ENCODE measurements at places on chromosomes 6 and 20. TPM values are rescaled to one million over a fixed set of nuclear protein-coding genes. Genes with fewer than 3 reads are reported as not detected.

- DNase-seq, result no peak
Observed at GRCh38 chr6:132490478-132491204, 22.3 kb downstream of the STX7 start.

- DNase-seq, result no peak
Observed at GRCh38 chr6:89992818-89993217, 98.5 kb downstream of the GJA10 start.

DNA sequence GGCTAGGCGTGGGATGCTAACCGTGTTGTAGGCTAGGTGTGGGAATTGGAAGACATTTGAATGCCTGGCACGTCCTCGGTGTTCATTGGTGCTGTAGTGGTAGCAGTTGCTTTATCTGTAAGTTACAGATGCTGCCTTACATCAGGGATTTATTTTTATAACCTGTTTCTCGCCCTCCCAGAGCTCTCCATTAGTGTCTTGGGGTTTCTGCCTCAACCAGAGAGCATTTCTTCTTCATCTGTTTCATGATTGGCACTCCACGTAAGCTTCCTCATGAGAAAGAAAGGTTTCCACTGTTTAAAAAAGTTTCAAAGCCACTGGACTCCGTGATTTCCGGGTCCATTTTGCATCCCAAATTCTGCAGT, 9.0 kb downstream of the IGF2R start:
- no peak for DNase-seq

Gene BPI
- total RNA-seq, result not detected

DNA sequence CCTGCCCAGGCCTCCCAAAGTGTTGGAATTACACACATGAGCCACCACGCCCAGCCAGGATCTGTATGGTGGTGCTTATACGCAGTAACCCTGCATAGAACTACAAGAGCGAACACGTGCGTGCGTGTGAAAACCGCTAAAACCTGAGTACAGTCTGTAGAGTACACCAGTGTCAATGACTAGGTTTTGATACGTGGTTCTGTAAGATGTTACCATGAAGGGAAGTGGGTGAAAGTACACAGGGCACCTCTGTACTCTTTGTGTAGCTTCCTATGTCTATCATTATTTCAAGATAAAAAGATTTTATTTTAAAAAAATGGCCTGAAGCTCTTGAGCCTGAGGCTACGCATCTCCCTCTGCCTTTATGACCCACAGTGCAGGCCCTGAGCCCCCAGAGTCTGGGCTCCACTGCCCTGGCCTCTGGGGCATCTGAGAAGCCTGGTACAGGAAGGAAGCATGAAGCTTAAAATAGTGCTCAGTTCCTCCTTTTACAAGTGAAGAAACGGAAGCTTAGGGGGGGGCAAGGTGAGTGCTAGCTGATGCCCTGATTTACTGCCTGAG, 21.6 kb downstream of the LY86 start:
- DNase-seq, result no peak

DNA sequence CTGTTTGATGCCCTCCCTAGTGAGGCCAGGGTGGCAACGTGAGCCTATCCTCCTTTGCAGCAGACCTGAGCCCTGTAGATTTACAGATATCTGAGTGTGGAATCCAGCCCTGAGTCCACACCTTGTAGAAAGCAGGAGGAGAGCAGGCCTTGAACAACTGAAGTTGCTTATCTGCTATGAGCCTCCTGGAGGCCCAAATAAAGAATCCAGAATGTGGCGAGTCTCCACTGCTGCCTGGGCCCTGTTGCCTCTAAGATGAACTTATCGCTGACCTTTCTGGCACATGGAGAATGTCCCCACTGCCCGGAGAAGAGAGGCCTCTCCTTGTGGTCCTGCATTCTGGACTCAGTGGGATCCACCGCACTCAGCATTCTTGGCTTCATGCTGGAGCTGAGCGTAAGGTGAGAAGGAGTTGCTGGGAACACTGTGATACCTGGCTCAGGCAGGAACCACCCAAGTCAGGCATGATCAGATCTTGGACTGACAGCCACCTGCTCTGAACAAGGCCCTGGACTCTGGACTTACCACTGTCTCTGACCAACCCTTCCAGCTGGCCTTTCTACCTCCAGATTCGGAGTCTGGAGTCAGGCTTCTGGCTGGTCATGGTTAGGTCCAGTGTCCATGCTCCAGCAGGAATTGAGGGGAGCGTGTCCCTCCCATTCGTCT, 5.8 kb upstream of the MANBAL start:
- no peak for DNase-seq

- DNase-seq, result no peak
Observed at GRCh38 chr20:40591536-40591935, 97.5 kb downstream of the MAFB start.

- no peak for DNase-seq
Observed at GRCh38 chr20:21203088-21203656, 77.3 kb downstream of the KIZ start.

Gene DEFB116
- total RNA-seq, result not detected

Gene CALHM5
- 1.0 TPM for total RNA-seq

DNA sequence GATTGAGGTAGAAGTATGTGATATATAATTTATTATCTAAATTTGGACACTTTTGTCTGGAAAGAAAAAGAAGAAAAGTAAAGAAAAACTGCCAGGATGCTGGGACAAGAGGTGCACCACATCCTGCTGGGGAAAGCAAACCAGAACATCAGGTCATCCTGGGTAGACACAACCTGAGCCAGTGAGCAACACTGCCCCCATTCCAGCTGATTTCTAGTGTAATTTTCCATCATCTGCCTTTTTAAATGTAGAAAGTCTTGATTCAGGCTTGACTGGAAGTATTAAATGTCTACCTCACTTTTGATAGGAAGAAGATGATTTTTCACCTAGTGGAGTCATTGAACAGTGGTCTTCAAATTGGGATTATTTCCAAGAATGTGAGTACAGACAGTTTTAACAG, 1164.5 kb upstream of the CITED2 start:
- no peak for DNase-seq

- no peak for DNase-seq
Observed at GRCh38 chr6:41900861-41901260, 5.7 kb upstream of the USP49 start.

GRCh38 chr6:109701221-109701620, 10.1 kb downstream of the FIG4 start:
- no peak for DNase-seq

DNA sequence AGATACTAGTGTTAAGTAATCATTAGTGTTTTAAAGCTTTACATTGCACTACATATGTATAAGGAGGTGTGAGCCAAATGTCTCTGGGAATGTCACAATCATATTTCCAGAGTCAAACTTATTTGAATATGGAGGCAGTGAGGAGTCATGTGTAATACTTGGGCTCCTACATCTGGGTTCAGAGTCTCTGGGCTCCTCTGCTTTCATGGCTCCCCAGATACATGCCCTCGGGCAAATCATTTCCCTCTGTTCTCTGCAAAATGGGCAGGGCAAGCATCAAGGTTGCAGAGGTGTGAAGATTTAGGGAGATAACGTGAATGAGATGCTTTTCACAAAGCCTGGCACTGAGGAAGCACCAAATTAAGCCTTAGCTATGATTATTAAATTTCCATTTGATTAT, 138.3 kb upstream of the SGK1 start:
- DNase-seq, result no peak

Gene SIRPD
- total RNA-seq, result not detected

DNA sequence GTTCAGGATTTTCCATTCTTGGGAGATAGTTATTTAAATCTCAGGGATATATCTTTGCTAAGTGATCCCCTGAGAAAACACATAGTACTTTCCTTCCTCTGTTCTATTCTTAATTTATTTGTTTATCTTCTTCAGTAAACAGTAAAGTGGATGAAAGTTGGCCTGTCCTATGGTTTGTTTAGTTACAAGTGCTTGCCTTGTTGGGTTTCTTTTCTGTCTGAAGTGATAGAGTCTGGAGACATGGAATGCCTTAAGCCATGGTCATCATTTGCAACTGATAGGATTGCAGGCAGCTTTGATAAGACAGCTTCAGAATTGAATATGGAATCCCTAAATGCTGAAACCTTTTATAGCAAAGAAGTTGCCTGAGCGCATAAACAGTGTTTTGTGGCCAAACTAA, 4.9 kb downstream of the ADGRG6 start:
- DNase-seq, result no peak

Gene PSORS1C1
- 1.3 TPM for total RNA-seq

Gene BMP2
- 17.0 TPM for total RNA-seq

GRCh38 chr6:84027340-84028181, 6.0 kb upstream of the MRAP2 start:
- no peak for DNase-seq

Gene PRIM2
- total RNA-seq, result 19.5 TPM

DNA sequence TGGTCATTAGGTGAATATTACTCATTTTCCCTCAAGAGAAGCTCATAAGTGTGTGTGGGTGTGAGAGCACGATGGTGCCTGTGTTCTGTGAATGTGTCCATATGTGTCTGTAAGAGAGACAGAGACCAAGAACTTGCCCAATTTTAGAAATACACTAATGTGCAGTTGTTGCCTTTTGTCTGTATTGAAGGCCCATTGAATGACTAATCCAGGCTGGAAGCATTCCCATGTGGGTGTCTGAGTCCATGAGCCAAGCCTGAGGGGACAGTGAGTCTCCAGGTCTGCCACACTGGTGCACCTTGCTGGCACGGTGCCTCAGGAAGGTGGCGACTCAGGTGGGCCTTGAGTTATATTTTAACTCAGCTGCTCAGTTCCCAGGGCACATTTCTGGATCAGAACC, 25.5 kb upstream of the ASXL1 start:
- no peak for DNase-seq

DNA sequence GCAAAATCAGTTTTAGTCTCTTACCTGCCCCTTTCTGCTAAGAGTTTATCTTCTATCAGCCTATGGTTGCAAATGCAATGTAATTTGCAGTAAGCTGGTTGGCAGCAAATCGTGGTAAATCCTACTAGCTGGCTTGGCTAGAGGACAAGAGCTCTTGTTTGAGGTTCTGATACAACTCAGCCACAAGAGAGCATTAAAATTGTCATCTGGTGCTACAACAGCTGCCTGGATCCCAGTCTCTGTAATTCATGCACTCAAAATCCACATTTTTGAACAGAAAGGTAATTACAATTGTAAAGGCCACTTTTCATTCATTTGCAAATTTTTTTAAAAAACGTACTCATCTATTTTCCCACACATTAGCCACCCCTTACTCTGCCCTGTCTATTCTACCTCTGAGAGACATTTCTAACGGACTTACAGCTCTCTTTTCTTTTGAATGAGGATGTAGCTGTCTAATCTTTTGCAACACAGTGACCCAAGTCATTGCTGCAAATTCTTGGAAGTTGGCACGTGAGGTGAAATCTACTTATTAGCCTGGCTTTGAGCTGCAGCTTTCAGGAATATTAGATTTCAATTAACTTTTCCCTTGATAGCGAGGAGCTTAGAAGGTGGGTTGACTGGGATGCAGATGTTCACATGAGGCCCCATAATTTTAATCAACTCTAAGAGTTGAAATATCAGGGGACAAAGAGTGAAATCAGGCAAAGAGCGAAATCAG, 54.0 kb upstream of the FAM184A start:
- no peak for DNase-seq

- DNase-seq, result no peak
Observed at GRCh38 chr6:36875250-36875633, 639 bp upstream of the PPIL1 start.

DNA sequence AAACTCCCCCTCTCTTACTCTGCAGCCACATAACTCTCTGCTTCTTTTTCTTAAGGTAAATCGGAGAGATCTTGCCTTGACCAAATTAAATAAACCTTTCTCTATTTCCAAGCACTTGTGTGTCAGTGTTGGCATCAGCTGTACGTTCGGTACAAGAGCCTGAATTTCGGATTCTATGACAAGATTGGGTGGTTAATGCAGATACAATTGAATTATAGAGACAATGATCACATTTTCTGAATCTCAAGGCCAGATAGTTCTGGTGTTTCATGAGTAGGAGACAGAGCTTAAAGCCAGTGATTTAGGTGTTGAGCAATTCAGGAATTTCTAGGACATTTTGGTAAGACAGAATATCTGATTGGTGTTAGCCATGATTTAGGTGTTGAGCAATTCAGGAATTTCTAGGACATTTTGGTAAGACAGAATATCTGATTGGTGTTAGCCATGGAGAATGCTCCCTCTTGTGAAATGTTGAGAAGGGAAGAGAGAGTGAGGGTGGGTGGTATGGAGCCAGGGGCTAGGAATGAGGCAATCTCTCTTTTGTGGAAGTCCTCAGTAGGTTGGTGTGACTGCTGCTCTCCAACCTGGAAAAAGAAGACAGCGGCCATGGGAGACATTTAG, 5.1 kb downstream of the SPINT3 start:
- DNase-seq, result no peak

DNA sequence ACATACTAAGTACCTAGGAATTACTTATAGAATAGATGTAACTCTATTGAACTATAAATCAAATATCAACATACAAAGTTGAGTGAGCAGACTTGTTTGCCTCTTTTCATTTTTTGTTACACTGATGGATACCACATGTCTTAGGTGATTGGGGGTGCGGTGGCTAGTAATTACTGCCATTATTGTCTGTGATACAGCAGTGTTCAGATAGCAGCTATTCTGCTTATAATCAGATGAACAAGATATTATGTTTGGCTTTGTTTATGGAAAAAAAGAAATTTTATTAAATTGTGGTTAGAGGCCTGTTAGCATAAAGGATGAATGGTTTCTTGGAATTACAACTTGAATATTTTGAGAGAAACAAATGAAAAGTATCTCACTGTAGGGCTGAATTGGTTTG, 55.9 kb downstream of the KCNQ5 start:
- no peak for DNase-seq

Gene CPNE1
- total RNA-seq, result 50.7 TPM

Gene VNN1
- total RNA-seq, result 7.6 TPM
